ENCODE measurements at places on chromosomes 16 and 17. TPM values are rescaled to one million over a fixed set of nuclear protein-coding genes. Genes with fewer than 3 reads are reported as not detected.

The EPX gene
- 0.34 TPM for total RNA-seq

The C17orf58 gene
- total RNA-seq = 23.6 TPM

The CSH2 gene
- total RNA-seq = not detected

The ZNF624 gene
- total RNA-seq = 10.7 TPM

DNA sequence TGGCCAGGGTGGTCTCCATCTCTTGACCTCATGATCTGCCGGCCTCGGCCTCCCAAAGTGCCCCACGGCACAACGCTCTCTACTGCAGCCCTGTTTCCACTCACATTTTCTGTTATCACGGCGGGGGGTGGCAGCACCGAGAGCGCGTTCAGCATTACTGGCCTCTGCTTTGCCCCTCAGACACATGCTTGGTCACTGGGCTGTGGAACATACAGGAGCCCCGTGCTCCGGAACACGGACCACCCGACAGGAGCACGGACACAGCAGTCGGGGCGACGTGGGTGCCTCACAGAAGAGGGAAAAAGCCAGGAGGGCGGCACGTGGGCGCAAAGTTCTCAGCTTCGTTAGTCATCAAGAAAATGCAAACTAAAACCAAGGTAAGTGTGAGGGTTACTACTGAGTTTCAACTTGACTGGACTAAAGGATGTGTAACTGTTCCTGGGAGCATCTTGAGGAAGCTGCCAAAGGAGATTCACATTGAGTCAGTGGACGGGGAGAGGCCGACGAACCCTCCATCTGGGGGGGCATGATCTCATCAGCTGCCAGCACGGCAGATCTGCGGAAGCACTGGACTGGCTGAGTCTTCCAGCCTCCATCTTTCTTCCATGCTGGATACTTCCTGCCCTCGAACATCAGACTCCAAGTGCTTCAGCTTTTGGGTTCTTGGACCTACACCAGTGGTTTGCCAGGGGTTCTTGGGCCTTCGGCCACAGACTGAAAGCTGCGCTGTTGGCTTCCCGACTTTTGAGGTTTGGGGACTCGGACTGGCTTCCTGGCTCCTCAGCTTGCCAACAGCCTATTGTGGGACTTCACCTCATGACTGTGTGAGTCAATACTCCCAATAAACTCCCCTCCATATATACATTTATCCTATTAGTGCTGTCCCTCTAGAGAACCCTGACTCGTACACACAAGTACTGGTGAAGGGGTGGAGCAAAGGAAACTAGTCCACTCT is 106.8 kb downstream of the ZNF778 start:
- no peak for ATAC-seq

- ATAC-seq = no peak
Observed at GRCh38 chr16:70490261-70490660, 33.1 kb downstream of the COG4 start.

GRCh38 chr16:1109648-1110047 is 13.6 kb upstream of the C1QTNF8 start:
- ATAC-seq = no peak

GRCh38 chr16:27847030-27847550 is 216.4 kb downstream of the GSG1L start:
- ATAC-seq = peak; percentile 39

DNA sequence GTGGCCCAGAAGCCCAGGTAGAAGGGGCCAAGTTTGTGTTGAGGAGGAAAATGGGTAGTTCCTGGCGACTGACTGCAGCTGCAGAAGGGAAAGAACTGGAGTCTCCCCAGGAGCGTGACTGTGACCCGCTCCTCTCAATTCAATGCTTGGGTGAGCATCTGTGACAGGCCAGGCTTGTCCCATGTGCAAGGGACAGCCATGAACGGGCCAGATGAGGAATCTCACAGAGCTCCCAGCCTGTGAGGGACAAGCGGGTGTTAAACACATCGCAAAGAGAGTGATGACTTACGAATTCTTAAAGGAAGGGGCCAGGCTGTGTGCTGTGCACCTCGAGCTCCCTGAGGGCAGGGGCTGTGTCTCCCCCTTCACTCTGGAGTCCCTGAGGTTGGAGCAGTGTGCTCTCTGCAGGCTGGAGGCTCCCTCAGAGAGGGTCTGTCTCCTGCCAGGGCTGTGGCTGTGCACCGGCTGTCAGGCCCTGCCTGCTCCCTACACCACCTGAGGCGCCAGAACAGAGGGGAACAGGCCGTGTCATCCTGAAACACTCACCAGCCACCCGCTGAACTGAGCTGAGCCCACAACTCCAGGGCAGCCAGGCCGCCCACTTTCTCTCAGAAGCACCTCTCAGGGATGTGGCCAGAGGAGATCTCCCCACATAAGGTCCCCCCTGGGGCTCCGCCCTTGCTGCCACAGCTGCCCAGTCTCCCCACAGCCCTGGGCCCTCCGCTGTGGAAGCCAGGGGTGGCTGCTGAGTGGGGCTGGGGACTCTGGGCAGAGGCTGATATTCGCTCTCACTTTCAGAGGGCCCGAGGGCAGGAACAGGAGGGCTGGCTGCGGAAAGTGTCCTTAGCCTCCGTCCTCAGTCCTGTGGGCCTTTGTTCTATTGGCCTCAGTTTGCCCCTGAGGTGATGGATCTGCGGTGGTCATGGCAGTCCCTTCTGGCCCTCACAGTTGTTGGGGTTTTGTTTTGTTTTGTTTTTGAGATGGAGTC is 25.7 kb upstream of the NXPH3 start:
- no peak for ATAC-seq

DNA sequence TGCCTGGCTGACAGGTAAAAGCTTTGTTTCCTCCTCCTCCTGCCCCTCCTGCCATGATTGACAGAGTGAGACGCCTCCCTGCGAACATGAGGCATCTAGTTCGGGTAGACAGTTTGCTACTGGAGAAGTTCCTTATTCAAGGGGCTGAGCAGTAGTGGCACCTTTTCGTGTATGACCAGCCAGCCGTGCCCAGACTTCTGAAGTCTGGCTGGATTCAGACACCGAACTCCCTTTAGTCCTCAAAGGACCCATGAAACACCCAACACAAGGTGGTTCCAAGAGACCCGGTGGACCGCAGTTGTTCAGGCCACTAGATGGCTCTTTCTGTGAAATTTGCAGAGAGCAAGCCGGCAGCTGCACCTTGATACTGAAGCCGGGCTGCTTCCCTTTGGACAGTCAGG is 192.8 kb downstream of the XYLT1 start:
- no peak for ATAC-seq

DNA sequence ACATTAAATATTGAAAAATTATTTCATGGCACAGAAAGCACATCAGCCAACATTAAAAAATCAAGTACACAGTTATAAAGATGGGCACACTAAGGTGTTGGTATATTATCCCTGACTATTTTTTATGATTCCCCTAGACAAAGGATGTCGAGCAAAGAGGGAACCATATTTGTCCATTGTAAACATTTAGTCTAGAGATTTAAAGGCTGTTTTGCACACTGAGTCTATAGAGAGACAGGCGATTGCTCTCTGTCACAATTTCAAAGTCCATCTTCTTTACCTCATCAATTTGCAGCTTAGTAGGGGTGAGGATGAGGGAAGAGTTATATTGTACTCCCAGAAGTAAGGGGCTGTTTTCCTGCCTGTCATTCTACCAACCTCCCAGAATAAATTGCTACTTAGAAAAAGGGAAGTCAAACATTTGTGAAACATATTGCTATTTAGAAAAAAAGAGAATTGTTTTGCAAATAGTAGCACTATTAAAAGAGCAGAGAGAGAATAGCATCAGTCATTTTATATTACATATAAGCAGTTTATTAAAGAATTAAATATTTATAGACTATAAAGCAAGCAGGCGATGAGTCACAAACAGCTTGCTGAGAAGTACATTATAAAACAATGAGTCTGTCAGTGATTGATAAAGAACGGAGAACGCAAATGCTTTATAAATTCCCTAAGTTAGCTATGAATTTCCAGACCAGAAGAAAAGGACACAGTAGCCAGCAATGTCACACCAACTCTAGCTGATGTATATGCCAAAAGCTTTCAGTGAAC is 270.6 kb upstream of the PMFBP1 start:
- ATAC-seq = peak; percentile 51

DNA sequence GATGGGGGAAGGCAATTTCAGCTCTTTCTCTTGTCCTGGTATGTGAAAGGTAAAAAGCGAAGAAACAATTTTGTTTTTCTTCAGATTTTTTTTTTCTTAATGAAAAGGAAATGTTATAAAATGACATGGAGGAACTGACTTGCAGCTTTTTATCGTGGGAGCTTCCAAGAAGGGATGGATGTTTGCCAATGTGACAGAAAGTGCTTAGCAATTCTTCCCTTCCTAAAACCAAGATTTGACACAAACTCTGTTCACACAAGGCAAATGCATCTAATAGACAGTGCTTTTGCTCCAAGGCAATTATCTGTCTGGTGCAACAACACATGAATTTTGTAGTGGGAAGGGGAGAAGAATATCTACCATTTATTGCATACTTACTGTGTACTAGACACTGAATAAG is 988.5 kb downstream of the CDH11 start:
- no peak for ATAC-seq

- peak; percentile 91 for ATAC-seq
Observed at GRCh38 chr17:51166198-51166986, at the start of gene NME2. Gene NME2, plus strand, starts transcription at chr17:51166411. Its CDS starts 420 bp downstream, at chr17:51166831.

DNA sequence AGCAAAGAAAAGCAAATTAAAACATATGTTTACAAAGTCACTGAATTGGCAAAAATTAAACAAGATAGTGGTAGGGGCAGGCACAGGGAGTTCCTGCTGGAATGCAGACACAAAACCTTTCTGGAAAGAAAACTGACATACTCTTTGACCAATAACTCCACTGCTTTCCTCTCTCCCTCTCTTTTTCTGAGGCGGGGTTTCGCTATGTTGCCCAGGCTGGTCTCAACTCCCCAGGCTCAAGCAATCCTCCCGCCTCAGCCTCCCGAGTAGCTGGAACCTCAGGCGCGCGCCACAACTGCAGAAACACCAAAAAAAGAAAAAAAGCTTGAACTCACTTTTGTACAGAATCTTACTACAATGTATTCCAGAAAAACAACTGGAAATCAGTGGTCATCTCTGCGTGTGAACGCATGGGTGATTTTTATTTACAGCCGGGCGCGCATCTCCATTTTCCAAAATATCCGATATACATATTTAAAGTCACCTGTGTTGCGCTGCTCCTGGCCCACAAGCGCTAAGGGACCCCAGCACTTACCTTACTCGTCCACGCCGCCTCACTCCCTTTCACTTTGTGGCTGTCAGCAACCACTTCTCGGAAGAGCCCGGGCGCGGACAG is 480 bp downstream of the TXNL4B start:
- ATAC-seq = no peak

- no peak for ATAC-seq
Observed at GRCh38 chr17:64218066-64218465, 45.0 kb downstream of the TEX2 start.

- ATAC-seq = peak; percentile 26
Observed at GRCh38 chr17:41962768-41963434, 3.7 kb upstream of the CNP start.

Data from motor neuron (in vitro differentiated cells).